ENCODE measurements at places on chromosomes 16 and 17.

GRCh38 chr17:83062011-83062817 lies 17.2 kb upstream of the METRNL start:
- DNase-seq: no peak

- no peak for DNase-seq
These were observed 67.4 kb upstream of the CHMP6 start for GRCh38 chr17:80924111-80924806.

DNA sequence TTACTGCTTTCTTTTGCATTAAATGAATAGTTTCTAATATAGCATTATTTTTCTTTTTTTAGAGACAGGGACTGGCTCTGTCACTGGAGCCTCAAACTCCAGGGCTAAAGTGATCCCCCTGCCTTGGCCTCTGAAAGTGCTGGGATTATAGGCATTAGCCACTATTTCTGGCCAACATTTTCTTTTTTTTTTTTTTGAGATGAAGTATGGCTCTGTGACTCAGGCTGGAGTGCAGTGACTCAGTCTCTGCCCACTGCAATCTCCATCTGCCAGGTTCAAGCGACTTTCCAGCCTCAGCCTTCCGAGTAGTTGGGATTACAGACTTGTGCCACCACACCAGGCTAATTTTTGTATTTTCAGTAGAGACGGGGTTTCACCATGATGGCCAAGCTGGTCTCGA lies 2.0 kb upstream of the DUXB start:
- DNase-seq: no peak

GRCh38 chr16:69404275-69404805 lies 18.5 kb upstream of the TERF2 start:
- DNase-seq: no peak

GRCh38 chr17:66386498-66387351 lies 84.3 kb downstream of the PRKCA start:
- no peak for DNase-seq

- no peak for DNase-seq
These were observed 31.2 kb upstream of the CAPN15 start for GRCh38 chr16:496097-496886.

DNA sequence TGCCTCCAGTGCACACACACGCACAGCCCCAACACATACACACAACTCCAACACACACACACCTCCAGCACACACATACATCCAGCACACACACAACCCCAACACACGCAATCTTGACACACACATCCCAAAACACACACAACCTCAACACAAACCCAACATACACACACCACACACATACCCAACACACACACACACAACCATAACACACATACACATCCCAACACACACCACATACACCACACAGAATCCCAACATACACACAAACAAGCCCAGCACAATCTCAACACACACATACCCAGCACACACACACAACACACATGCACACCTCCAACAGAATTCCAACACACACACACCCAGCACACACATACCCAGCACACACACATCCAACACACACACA lies 301.1 kb downstream of the ABCC12 start:
- DNase-seq: no peak

DNA sequence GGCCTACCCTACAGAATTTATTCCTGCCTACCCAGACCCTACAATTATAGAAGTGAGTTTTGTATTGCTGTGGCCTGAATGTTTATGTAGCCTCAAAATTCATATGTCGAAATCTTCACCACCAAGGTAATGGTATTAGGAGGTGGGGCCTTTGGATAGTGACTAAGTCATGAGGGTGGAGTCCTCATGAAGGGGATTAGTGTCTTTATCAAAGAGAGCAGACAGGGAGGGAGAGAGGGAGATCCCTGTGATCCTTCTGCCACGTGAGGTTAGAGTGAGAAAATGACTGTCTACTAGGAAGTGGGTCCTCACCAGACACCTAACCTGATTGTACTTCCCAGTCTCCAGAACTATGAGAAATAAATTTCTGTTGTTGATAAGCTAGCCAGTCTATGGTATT lies 981 bp upstream of the DUXB start:
- DNase-seq: no peak

DNA sequence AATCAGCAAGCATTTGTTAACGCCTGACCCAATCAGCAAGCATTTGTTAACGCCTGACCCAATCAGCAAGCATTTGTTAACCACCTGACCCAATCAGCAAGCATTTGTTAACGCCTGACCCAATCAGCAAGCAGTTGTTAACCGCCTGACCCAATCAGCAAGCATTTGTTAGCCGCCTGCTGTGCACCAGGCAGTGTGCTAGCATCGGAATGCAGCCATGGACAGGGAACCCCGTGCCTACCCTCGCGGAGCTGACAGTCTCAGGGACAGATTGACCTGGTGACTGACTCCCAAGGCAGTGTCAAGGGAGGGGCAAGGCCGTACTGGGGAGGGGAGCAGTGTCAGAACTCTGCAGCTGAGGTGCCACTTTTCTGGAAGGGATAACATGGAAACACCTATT lies 66.9 kb downstream of the ABR start:
- DNase-seq: no peak
